ENCODE measurements at places on chromosomes 7 and 10.

- DNase-seq, result no peak
Observed at GRCh38 chr7:50779427-50779826, 3.3 kb downstream of the GRB10 start.

DNA sequence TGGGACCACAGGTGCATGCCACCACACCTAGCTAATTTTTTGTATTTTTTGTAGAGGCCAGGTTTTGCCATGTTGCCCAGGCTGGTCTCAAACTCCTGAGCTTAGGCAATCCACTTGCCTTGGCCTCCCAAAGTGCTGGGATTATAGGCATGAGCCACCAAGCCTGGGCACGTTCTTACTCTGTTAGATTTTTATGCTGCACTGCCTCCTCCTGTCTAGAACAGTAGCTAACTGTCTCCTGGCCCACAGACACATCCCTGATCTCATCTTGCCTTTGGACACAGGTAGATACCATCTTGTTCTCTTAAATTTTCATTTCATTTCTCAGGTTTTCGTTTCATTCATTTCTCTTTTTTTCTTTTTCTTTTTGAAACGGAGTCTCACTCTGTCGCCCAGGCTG is 41.1 kb downstream of the BLVRA start:
- DNase-seq, result no peak

DNA sequence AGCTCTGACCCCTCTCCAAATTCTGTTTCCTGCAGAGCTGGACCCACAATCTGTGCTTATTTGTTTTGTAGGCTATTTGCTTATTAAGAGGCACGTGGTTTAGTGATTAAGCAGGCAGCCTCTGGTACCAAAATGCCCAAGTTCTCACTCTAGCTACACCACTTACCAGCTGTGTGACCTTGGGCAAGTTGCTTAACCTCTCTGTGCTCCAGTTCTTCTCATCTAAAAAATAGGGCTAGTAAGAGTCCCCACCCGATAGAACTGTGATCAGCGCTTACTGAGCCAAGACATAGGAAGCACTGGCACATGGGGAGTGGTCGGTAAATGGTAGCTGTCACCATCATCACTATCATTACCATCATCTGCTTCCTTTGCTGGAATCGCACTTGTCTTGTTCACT is 20.8 kb downstream of the C10orf105 start:
- DNase-seq, result no peak

DNA sequence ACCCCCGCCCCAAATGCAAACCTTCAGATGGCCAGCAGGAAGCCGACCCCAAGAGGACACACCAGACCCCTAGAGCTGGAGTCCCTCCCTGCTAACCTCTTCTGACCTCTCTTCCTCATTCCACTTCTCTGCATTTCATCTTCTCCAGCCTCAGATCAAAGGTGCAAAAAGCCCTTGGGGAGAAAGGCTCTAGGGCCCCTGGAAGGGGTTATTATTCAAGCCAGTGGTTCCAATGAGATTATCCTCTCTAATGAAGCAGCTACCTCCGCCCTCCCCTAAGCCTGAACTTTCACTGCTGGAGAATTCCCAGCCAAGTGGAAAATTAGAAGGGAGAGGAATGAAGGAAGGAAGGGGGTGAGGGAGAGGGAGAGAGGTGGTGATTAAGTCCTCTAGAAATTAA is 343.9 kb downstream of the PLXNA4 start:
- DNase-seq, result no peak

DNA sequence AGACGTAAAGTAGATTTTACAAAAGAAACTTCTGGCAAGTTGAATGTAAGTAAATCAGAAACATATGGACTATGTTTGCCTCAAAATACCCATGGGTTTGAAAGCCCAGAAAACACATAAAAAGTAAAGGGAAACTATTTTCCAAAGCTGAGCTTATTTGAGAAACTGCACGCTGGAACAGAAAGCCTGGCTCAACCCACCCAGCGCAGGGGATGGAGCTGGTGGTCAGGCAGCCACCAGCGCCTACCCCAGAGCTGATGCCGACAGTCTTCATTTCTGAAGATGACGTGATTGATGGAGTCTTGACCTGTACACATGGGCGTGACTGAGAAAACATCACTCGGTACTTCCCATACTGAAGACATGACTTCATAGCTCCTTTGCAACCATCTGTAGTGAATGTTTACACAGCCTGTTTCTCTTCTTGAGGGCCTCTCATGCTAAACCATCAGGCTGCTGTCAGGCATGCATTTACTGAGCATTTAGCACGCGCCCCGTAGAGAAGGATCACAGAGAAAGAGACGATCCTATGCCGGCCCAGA is 232.6 kb upstream of the AUTS2 start:
- no peak for DNase-seq

DNA sequence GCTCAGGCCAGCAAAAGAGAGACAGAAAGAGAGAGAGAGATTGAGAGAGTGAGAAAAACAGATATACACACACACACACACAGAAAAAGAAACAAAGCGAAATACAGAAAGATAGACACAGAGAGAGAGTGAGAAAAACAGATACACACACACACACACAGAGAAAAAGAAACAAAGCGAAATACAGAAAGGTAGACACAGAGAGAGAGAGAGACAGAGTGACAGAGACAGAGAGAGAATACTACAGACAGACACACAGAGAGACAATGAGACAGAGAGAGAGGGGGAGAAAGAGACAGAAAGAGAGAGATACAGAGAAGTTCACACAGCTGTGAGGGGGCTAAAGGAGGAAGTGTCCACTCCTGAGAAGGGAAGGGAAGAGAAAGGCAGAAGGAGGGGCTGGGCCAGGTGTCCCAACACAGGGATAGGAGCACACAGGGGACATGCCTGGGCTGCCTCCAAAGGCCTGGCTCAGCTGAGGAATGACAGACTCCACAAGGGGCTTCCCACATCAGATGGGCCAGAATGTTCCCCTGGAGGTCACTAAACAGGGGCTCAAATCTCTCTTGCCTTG is 4.3 kb downstream of the GCK start:
- DNase-seq, result no peak

DNA sequence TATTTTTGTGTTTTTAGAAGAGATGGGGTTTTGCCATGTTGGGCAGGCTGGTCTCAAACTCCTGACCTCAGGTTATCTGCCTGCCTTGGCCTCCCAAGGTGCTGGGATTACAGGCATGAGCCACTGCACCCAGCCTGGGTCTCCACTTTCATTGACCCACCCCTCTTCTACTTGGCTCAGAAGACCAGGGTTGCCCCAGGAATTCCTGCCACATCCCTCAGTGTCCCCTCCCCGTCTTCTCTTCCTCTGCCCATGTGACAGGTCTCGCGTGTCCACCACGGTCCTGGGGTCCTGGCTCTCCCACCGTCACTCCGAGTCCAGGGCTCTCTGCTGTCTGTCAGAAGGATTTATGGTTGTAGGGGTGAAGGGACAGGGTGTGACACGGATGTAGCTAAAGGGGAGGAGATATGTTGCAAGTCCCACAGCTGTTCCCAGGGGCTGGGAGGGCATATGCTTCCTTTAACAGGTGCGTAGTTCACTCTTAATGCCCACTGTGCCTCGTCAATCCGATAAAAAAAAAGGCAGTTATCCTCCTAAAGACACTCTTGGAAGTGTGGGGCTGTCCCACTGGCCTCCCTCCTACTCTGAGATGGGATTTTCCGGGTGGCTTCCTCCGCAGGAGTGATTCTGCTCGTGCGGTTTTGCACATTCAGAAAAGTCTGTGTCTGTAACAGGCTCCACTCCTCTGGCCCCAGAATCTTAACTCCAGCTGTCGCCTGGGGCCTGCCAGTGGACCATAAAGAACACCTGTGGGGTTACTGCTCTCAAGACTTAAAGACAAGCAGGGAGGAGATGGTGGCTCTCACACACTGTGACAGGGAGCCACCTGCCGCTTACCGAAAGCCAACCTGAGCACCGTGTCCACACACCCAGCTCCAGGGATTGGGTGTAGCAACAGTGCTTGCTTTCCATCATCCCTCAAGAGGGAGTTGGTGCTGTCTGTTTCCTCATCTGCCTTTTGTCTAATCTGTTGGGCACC is 36.7 kb upstream of the SHH start:
- DNase-seq, result no peak

DNA sequence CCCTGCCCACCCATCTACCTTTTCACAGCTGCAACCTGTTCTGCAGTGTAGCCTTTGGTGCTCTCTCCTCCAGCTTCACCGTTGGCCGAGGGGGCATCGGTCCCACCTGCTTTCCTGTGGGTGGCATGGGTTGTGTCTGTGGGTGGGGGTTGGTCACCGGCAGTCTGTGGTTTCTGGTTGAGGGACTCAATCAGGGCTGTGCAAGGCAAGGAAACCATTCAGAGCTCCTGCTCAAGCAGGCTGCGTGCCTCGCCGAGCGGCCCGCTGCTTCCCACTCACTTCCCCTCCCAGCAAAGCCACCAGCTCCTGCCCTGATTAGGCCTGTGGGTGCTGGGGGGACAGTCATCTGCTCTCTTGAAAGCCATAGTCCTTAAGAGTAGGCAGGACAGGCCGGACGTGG is 9.8 kb downstream of the DNAJB12 start:
- no peak for DNase-seq

- no peak for DNase-seq
Observed at GRCh38 chr7:27108390-27109127, 6.1 kb upstream of the HOXA2 start.

DNA sequence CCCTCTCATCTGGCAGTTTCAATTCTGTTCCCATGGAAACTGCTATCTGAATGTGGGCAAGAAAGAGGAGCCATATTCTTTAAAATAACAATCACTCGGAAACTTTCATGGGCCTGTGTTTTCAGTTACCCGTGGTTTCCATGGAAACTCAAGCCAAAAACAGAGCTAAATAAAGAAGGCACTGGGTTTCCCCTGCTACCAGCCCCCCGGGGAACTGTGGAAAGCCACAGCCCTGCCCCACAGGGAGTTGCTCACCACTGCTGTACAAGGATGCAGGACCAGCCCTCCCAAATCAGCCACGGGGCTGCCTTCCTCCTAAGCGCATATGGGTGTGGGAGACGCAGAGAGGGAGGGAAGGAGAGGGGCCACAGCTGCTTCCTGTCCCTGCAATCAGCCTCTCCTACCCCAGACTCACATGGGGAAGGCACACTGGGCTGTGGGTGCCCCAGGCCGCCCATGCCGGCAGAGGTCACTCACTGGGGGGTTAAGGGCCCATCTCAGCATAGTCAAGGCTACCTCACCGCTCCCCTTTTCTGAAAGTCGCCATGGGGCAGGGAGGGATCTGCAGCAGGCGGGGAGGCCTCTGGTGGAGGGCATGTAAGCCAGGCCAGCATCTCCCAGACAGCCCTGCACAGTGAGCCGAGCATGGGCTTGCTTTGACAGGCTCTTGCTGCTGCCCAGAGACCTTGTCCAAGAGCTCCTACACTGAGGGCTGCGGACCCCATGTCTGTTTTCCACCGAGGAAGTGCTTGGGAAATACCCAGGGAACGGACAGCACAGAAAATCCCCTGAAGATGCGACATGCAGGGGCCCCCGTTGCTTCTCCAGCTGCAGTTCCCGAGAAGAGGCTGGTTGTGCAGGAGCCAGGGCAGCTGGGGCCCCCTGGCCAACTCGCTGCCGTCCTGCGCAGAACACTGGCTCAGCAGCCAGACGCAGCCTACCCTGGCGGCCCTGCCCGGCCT is 157.3 kb upstream of the PPP2R2D start:
- no peak for DNase-seq
